ENCODE measurements at places on chromosomes 12 and 14.

DNA sequence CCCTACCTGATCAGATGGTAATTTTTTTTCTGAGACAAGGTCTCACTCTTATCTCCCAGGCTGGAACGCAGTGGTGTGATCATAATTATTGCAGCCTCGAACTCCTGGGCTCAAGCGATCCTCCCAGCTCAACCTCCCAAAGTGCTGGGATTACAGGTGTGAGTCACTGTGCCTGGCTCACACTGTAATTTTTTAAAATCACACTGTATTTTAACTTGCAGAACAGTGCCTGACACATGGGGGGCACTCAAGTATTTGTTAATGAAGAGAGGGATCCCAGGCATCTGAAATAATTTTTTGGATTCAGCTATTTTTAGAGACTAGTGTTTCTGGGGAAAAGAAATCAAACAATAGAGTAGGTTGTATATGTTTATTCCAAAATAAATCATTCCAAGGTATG lies 21.7 kb downstream of the LIMA1 start:
- DNase-seq, result no peak

GRCh38 chr14:35114036-35114435 lies 7.8 kb downstream of the PPP2R3C start:
- DNase-seq, result no peak

DNA sequence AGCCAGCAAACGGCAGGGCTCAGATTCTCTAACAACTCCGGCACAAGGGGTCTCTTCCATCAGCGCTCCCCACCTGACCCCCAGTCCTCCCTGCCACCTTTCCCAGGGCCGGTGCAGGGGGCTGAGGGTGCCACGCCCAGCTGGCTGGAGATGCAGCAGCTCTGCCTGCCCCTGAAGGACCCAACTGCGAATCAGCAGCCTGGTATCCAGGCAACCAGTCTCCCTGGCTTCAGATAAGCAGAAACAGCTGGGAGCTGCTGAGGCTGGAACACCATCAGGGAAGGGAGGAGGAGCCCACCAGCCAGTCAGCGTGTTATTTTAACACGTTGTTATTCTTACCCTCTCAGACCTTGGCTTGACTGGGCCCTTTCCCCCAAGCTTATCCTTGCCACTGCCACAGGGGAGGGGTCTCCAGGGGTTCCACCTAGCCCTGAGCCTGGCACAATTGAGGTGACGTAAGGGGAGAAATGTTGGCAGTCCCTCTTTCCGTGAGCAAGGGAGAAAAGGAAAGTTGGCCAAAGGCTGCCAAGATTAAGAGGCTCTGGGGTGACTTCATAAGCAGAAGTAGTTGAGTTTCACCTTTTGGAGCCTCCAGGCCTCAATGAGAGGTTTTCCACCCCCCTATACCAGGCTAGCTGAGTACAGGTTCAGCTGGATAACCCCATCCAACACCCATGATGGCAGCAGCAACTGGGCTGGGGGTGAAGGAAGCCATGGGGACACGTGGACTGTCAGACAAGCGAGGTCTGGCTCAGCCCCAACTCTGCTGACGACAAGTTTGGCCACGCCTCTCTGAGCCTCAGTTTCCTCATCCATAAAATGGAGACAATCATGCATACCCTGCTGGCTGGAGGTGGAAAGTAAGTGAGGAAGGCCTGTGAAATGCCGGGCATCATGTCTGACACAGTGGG lies 91.1 kb downstream of the IRF2BPL start:
- no peak for DNase-seq

DNA sequence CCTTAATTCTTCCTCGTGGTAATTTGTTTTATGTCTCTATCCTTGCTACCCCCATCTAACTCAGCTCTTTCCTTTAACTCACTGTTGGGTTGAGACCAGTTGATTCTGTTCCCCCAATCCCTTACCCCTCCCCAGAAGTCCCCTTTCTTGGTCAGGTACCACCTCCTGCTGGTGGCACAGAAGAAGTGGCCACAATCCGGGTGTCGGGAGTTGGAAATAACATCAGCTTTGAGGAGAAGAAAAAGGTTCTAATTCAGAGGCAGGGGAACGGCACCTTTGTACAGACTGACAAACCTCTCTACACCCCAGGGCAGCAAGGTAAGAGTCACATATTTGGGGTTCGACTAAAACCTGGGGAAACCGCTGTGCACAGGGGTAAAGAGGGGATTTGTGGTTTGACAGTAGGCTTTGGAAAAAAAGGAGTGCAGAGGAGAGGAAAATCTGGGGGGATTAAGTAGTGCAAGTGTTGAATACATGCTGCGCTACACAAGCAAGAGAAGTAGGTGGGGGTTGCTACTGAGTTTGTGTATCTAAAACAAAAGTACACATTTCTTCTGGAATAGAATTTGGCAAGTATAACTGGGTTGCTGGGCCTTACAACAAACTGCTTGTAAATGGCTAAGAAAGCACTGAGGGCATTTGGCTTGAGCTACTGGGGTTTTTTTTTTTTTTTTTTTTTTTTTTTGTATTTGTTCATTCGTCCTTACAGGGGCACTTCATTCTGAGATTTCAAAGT lies 1.3 kb downstream of the A2ML1 start:
- no peak for DNase-seq

DNA sequence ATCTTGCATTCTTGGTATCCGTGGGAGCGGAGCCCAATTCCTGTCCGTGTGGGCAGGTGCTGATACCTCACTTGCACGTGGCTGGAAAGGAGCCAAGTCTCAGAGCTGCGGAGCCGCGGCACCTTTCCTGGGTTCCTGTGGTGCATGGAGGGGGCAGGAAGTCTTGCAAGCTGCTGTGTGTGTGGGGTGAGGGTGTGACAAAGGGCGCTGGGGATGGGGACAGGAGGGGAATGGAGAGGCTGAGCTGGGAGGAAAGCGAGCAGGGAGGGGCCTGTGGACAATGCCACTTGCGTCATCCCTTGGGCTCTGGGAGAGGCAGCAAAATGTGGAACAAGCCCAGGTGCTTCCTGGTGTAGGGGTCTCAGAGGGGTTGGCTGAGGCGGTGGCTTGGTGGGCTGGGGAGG lies 86.7 kb downstream of the CALM1 start:
- DNase-seq, result peak; percentile 68

- DNase-seq, result peak; percentile 51
Measured at GRCh38 chr12:49092086-49092815, 2.4 kb downstream of the DHH start.

DNA sequence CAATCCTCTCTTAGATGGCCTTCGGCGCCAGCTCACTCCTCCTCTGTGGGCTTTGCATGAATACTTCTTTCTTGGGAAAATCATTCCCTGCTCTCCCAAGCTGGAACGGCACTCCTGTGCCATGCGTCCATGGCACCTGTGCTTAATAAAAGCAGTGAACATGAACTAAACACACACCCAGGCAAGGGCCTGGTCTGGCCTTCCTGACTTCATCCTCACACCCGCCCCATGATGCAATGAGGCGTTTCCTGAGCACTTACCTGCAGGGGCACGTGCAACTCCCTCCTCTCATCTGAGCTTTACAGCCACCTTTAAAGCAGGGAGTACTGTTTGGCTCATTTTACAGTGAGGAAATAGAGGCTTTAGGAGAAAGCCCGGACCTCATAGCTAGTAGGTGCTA lies 219.8 kb downstream of the SLC41A2 start:
- no peak for DNase-seq

DNA sequence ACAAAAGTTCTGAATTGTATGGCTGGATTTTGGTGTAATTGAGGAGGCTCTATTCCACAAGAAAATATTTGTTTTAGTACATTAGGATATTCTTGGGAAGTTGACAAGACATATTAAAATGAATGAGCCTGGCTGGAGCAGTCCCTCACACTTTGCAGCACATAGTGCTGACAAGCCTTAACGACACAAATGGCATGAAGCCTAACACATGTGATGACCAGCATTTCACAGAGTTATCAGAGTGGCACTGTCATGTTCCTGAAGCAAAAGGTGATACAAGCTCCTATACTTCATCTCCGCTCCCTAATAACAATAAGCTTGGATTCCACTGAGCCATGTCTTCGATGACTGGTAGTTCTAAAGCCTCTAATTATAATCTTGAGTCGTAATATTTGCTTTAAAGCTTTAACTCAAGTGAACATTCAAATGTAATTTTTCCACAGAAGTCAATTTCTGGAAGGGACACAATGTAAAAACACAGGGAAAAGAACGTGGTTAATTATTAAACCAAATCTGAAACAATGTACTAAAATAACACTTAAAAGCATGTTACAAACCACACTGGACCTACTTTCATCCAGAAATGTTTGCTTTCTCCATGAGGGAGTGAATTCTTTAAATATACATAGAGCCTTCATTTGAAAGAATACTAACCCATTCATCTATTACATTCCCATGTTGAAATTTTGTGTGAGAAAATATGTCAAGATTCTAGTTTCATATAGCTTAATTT lies 49.6 kb downstream of the GRIP1 start:
- DNase-seq, result no peak

DNA sequence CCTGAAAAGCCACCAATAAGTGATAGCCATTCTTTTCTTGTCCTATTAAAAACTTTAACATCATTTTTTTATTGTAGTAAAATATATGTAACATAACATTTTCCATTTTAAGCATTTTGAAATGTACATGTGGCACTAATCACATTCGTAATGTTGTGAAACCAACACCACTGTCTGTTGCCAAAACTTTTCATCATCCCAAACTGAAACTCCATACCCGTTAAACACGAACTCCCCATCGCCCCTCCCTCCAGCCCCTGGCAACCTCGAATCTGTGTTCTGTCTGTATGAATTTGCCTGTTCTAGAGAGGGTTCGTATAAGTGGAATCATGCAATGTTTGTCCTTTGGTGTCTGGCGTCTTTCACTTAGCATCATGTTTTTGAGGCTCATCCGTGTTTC lies 75.9 kb downstream of the CCDC92 start:
- DNase-seq, result no peak

GRCh38 chr12:106046301-106046846 lies 92.4 kb downstream of the NUAK1 start:
- DNase-seq, result no peak

- no peak for DNase-seq
Measured at GRCh38 chr12:54870617-54871016, 16.3 kb downstream of the MUCL1 start.

DNA sequence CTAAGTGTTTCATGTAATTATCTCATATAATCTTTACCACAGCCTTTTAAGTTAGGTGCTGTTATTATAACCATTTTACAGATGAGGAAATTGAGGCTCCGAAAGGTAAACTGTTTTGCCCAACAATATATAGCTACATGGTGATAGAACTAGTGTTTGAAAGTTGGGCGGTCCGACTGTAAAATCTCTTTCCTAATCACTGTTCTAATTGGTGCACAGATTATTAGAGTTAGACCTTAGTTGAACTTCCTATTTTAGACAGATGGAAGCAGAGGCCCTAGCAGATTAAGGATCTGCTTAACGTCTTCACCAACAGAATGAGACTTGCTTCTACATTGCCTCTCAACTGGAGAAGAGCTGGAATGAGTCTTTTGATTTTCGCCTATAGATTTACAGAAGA lies 30.0 kb upstream of the DUSP6 start:
- no peak for DNase-seq

DNA sequence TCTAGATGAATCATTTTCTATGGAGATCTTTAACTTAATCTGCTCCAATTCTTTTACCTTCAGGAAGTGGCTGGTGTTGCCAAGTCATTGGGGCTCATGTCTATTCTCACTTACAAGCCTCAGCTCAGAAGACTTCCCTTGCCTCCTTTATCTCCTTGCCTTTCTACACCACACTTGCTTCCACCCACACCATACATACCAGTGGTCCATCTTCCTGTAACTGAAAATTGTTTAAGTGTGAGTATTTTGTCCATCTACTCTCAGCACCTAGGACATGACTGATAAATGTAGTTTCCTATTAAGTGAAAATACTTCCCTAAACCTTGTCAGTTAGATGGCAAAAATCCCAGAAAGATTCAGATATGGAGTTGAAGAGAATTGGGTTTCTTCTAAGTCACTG lies 199.7 kb upstream of the CPNE8 start:
- DNase-seq, result no peak
